ENCODE measurements at places on chromosomes 2 and 18.

DNA sequence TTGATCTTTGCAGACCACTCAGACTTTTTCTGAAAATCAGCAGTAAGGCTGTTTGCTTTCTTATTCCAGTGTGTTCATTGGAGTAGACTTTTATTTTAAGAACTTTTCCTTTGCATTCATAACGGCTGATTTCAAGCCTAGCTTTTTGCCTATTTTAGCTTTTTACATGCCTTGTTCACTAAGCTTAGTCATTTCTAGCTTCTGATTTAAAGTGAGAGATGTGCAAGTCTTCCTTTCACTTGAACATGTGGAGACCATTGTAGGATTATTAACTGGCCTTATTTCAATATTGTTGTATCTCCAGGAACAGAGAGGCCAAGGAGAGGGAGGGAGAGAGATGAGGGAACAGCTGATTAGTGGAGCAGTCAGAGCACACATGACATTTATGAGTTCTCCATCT lies 32.1 kb downstream of the RNMT start:
- peaks cover 94% of the 10 kb centered on the region for H3K36me3 ChIP-seq
- no peak overlapping the region for H3K27ac ChIP-seq
- H3K4me1 ChIP-seq, result no peaks in the 10 kb centered on the region
- no peak overlapping the region for H3K4me3 ChIP-seq
- DNase-seq, result no peak

DNA sequence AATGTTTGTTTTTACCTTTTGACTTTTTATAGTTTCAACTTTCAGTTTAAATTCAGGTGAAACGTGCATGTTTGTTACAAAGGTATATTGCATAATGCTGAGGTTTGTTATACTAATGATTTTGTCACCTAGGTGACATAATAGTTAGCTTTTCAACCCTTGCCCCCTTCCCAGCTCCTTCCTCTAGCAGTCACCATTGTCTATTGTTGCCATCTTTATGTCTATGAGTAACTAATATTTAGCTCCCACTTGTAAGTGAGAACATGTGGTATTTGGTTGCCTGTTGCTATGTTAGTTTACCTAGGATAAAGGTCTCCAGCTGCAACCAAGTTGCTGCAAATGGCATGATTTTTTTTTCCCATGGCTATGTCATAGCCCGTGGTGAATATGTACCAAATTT lies 322.3 kb upstream of the SETBP1 start:
- H3K4me3 ChIP-seq, result no peak overlapping the region
- no peaks in the 10 kb centered on the region for H3K4me1 ChIP-seq
- H3K27me3 ChIP-seq, result no peaks in the 10 kb centered on the region
- H3K36me3 ChIP-seq, result no peaks in the 10 kb centered on the region
- no peak for DNase-seq
- no peak overlapping the region for H3K27ac ChIP-seq

DNA sequence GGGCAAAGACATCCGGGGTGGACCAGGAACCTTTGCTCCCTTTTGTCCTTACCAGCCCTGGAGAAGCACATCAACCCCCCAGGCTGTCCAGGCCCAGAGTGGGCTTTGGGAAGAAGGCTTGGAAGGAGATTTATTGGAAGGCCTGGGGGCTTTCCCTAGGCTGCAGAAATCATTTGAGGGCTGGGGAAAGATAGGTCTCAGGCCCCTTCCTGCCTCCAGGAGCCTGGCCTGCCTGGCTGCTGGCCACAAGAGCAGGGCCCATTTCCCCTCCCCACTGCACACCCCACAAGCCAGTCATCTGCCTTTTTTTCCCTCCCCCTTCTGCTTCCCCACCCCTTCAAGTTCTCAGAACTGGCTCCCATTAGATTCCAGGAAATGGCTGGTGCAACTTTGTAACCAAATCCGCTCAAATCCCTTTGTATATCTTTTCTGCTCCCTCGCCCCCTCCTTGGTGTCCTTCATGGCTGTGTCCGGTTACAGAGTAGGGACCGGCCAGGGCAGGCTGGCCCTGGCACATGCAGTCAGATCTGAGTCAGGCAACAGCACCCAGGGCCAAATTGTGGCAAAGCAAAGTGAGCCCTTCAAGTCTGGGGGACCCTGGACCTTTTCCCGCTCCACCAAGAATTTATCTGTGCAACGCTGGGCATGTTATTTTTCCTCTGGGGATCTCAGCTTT lies 20.8 kb upstream of the TNP1 start:
- no peak overlapping the region for H3K27ac ChIP-seq
- no peak for DNase-seq
- no peak overlapping the region for H3K4me3 ChIP-seq
- H3K27me3 ChIP-seq, result no peaks in the 10 kb centered on the region

DNA sequence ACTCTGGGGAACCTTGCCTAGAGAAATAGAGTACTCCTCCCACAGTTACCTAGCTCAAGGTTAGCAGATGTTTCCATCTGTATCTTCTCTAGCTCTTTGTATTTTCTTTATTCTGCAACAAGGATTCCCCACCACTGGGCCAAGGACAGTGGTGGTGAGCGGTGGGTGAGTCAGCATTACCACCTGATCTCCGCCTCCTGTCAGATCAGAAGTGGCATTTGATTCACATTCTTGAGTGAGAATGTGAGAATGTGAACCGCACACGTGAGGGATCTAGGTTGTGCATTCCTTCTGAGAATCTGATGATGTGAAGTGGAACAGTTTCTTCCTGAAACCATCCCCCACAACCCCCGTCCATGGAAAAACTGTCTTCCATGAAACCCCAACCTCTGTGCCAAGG lies 9.0 kb downstream of the EPB41L3 start:
- H3K27me3 ChIP-seq, result peaks cover 20% of the 10 kb centered on the region
- no peaks in the 10 kb centered on the region for H3K4me1 ChIP-seq
- H3K4me3 ChIP-seq, result no peak overlapping the region
- H3K36me3 ChIP-seq, result no peaks in the 10 kb centered on the region
- no peak for DNase-seq

GRCh38 chr2:39523308-39524044 lies 86.4 kb upstream of the MAP4K3 start:
- no peak overlapping the region for H3K27ac ChIP-seq
- peaks cover 7% of the 10 kb centered on the region for H3K36me3 ChIP-seq

DNA sequence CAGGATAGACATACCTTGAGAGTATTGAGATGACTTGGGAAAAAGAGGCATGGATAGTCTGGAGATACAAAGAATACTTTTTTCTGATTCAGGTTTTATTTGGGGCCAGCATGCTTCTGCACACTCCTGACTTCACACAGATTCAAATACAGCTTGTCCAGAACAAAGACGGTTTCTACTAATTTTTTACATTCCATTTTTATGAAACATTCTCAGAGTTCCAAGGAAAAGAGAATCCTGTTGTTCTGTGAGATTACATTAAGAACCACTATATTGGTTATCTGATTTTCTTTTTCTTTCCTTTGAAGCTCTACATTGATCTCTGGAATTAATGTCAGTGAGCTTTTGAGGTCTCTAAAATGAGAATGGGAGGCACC lies 41.0 kb downstream of the PTPRM start:
- H3K4me1 ChIP-seq, result no peaks in the 10 kb centered on the region
- H3K4me3 ChIP-seq, result no peak overlapping the region
- H3K36me3 ChIP-seq, result no peaks in the 10 kb centered on the region
- DNase-seq, result no peak
- no peaks in the 10 kb centered on the region for H3K27me3 ChIP-seq

Data from naive thymus-derived CD8-positive, alpha-beta T cell (primary cell).